ENCODE measurements at places on chromosomes 6 and 20.

DNA sequence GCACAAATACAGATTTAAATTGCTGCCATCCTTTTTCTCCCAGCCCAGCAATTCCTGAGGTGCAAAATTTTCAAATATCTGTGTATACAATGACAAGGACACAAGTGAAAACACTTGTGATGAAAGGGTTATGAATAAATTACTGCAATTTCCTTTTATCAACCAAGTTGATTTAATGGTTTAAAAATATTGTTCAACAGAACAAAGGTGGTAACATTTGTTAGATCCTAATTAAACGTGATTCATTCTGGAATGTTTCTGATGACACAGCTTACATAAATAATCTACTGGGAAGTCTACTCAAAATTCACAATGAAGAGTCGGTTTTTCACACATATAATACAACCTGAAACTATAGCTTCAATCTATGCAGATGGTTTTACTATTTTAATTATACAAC lies 17.1 kb downstream of the B4GALT5 start:
- no peak for DNase-seq

DNA sequence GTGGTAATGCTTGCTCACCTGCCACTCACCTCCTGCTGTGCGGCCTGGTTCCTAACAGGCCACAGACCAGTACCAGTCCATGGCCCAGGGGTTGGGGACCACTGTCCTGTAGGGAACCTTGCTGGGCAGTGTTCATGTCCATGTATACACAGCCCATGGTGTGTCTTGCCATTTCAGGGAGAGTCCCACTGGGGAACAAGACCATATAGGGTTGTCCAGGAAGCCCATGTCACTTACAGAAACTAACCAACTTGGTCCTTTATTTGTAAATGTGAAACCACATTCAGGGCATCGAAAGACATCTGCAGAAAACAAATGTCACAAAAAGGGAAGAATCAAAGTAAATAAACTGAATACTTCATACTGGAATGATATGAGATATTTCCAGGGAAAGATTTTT lies 179.1 kb downstream of the NFATC2 start:
- no peak for DNase-seq

DNA sequence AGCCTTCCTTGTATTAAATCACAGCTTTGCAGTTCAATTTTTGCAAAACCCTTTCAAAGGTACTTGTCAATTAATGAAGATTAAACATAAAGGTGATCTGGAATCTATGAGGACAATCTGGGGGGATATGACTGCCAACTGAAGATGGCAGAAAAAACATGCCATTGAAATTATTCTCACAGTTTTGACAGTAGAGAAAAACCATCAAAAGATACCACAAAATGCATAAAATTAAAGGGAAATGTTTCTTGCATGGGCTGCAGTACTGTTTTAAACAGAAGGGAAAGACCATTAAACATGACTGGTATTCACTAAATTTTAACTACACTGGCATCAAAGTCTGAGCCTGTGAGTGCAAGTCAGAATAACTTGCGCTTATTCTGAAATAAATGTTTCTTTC lies 194.2 kb downstream of the ATXN1 start:
- no peak for DNase-seq

- DNase-seq = no peak
These were observed 139.4 kb upstream of the CDYL start for GRCh38 chr6:4636881-4637224.

DNA sequence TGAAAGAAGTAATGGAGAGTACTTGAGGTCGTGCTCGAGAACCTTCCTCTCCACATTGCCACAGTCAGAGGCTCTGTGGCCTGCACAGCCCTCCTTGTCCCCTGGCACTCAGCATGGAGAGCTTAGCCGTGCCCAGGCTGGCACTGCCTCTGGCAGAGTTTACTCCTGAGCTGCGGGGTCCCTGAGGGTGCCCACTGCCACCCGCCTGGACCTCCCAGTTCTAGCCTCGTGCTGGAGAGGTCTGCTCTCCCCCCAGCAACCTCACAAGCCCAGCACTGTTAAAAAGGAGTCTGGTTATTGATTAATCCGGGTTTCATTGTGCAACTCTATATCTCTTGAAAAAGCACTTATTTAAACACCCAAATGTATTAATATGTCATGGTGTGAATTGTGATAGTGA lies 226.8 kb downstream of the TMEM242 start:
- DNase-seq = no peak

- DNase-seq = no peak
These were observed 214.4 kb downstream of the PTPRK start for GRCh38 chr6:128305976-128306375.

DNA sequence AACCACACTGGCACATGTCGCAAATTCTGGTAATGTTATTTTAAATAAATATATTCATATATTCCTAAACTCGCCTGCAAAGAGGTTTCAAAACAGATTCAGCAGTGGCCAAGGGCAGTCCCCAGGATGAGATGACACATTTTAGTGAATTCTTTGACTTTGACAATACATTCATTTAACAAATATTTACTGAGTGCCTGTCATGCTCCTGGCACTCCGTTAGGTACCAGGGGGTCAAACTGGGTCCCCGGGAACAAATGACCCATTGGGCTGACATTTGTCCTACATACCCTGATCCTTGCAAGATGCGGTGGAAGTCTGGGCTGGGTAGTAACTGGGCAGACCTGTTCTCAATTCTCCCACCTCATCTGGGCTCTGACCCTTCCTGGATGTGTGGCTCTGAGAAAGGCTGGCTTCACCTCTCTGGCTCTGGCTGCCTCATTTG lies 74.9 kb downstream of the FYN start:
- DNase-seq = no peak

DNA sequence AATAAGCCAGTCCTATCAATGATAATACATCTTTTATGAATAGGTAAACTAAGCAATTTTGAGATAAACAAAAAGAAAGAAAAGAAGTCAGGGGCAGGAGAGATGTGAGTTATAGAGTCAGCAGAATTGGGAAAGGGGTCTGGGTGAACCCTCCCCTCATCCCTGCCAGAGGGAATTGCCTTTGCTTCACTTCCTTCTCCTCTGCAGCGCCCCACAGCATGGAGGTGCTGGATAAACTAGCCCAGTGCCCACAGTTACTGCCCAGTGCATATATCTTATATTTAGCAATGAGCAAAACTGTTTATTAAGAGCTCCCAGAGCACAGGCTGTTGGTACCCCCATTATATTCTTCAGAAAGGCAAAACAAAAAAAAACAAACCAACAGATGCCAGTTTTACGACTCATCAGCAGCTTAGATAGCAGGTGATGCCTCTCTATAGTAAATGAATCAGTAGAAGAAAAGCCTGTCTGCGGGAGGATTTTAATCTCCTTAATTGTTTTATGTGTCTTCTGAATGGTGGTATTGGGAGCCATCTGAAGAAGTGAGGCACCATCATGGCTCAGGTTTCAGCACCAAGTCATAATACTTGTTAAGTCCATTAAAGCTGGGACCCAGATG lies 419.2 kb downstream of the EPM2A start:
- no peak for DNase-seq

Measured in GM13976 (cell line).